ENCODE measurements at places on chromosomes 11 and 22.

DNA sequence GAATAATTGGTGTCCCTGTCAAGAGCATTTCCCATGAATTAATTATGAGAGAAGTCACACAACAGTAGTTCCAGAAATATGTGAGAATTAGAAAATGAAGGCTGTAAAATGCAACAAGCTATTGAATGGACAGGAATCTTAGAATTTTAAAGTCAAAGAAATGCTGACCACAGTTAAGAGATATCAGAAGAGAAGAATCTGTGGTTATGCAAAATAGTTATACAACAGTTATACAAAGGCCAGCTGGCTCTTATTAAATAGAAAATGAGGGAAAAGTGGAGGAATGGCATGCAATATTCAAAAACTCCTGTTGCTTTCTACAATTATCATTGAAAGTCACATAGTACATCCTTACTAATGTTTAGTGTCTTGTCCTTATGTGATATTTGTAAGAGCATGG is 27.4 kb downstream of the CASP12 start:
- DNase-seq = no peak

DNA sequence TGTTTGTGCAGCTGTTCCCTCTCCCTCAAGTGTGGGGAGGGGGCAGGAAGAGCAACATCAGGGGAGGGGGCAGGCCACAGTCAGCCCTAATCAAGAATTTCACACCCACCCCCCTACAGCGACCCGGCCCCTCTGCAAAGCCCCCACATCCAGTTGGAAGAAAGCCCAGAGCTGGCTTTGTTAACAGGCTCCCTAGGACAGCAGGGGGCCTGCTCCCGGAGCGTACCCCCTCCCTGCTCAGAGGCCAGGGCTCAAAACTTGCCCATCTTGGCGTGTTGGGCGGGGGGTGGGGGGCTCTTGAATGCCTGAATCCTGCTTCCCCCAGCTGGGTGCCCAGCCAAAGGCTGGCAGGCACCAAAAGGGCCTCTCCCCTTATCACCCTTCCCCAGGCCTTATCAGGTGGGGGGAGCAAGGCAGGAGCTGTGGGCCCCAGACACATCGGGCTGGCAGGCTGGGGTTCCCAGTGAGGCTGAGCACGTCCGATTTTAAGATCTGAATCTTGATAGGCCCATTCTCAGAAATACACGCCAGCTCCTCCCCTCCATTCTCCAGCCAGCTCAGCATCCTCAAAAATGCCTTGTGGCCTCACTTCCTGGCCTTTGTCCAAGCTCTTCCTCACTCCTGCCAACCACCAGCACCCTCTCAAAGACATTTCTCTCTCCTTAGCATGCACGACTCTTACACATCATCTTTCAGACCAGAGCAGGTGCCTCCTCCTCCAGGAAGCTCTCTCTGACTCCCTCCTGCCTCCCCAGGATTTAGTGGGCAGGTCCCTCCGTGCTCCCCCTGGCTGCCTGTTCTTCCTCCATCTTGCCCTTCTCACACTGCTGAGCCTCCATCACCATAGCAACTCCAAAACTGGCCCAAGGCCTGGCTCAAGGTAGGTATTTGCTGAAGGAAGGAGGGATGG is 384.8 kb downstream of the MN1 start:
- DNase-seq = no peak

DNA sequence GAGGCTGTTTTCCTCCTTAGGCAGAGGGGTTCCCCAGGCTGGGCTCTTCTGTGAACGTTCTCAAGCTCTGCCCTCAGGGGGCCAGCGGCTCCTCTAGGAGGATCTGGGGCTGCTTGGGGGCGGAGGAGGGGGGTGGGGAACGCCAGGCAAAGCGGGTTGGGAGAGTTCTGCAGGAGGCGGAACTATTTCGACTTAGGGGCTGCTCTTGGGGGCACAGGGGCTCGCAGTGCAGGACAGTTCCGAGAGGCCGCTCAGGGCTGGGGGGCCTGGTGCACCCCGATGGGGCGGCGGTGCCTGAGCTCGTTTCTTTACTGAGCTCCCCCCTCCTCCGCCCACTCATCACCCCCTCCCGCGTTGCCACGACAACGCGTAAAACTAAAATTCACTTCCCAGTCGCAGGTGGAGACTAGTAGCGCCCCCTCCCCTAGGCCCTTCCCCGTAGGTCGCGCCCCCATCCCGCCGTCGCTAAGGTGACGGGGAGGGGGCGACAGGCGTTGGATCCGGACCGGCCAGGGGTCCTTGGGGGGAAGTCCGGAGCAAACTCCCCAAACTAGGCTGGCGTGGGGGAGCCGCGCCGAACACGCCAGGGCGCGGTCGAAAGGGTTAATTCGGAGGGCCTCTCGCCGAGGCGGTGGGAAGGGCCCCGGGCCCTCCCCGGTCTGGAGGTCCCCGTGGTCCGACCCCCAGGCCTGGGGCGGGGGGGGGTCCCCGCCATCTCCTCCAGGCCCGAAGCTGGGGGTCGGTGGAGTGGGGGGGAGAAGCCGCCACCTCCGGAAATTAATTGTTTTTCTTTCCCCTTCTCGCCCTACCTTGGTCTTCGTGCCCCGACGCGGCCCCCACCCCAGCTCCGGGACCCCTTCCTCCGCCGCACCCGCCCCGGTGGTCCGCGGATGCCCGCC is 857 bp downstream of the SHANK3 start:
- no peak for DNase-seq

GRCh38 chr22:35421121-35421520 is 21.2 kb downstream of the MCM5 start:
- no peak for DNase-seq

DNA sequence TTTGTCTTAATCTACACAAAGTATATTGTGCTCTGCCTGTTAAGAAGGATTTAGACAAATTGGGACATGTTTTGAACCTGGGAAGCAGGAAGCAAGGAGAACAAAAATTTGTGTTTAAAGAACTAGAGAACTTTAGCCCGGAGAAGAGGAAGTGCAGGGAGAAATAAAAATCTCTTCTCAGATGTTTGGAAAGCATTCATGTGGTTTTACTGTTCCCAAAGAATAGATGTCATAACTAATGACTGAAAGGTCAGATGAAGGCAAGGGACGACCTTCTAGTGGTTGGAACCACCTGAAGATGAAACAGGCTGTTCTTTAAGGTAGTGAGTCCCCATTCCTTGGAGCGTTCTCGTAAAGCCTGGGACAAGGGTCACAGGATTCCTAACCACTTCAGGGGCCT is 38.3 kb downstream of the IRAG1 start:
- no peak for DNase-seq

DNA sequence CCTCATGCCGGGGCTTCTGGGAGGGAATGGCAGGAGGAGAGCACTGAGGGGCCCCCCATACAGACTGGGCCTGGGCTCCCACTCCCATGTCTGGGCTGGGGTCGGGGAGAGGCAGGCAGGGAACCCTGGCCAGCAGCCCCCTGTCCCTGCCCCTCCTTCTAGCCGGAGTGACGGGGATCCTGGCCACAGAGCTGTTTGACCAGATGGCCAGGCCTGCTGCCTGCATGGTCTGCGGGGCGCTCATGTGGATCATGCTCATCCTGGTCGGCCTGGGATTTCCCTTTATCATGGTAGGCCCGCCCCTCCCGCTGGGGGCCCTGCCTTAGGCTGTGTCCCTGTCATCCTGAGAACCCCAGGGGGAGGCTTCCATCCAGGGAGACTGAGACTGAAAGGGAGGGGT is 10.0 kb upstream of the MIF start:
- no peak for DNase-seq

DNA sequence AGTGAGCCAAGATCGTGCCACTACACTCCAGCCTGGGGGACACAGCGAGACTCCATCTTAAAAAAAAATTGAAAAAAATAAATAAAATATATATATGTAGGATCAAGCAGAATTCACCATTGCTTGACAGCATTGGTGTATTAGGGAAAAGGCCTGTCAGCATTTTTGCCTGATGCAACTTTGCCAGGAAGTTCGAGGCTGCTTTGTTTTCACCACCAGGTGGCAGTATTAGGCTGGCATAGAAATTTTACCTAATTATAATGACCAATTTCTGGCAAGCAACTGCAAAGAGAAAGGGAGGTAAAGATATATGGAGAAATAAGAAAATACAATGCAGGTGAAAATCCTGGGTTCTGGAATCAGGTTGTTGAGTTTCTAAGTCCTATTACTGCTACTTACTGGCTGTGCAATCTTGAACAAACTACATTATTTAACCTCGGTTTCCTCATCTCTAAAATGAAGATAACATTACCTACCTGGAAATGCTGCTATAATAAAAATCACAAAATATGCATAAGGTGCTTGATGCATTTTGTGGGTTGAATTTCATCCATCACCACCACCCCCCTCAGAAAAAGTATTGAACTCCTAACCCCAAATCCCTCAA is 24.7 kb downstream of the LAYN start:
- DNase-seq = no peak

DNA sequence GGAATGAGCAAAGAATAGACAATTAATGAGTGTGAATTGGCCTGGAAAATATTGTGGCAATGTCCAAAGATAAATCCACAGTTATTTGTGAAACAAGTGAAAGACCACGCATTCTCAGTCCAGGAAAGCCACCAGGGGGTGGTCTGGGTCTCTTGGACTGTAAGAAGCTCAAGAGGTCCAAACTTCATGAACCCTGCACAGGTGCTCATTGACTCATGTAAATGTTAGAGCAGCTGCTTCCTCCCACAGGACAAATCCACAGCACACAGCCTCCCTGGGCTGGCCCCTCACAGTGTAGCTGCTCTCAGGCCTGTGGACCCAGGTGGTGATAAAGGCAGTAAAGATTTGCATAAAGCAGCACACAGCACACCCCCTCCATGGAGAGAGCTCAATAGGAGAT is 114.0 kb downstream of the ZNF280B start:
- no peak for DNase-seq
